ENCODE measurements at places on chromosomes 12 and 14.

DNA sequence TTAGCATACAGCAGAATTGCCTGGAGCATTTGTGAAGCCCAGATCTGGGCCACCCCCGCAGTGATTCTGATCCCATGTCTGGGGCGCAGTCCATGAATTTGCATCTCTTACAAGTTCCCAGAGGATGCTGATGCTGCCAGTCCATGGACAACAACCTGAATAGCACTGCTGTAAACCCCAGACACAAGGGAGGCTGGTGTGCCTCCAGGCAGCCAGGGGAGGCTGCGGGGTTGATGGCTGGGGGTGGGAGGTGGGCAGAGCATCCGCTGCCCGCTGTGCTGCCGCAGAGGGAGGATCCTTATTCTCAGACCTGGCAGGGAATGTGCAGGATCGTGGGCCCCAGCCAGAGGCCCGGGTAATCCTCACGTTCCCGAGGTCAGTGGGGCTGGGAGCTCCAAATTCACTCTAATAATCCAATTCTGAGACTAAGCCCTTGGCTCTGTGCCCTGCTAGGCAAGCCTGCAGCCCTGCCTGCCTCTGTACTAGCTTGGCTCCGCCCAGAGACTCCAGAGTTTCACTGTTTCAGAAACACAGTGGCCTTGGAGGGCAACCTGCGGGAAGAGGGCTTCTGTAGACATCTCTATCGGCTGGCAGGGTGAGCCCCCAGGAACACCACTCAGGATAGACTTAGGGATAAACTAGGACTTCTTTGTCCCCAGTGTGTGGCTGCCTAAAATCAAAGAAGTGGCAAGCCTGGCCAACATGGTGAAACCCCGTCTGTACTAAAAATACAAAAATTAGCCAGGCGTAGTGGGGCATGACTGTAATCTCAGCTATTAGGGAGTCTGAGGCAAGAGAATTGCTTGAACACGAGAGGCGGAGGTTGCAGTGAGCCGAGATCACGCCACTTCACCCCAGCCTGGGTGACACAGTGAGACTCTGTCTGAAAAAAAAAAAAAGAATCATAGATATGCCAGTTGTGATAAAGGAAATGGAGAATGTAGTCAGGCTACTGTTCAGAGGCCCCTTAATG is 17.8 kb upstream of the MLEC start:
- peak; percentile 92 for ATAC-seq

GRCh38 chr14:64673748-64674147 is 30.5 kb upstream of the PLEKHG3 start:
- ATAC-seq, result no peak

- no peak for ATAC-seq
Observed at GRCh38 chr12:111574797-111575443, 24.2 kb downstream of the ATXN2 start.

- no peak for ATAC-seq
Observed at GRCh38 chr12:41254004-41254914, 66.1 kb downstream of the PDZRN4 start.

DNA sequence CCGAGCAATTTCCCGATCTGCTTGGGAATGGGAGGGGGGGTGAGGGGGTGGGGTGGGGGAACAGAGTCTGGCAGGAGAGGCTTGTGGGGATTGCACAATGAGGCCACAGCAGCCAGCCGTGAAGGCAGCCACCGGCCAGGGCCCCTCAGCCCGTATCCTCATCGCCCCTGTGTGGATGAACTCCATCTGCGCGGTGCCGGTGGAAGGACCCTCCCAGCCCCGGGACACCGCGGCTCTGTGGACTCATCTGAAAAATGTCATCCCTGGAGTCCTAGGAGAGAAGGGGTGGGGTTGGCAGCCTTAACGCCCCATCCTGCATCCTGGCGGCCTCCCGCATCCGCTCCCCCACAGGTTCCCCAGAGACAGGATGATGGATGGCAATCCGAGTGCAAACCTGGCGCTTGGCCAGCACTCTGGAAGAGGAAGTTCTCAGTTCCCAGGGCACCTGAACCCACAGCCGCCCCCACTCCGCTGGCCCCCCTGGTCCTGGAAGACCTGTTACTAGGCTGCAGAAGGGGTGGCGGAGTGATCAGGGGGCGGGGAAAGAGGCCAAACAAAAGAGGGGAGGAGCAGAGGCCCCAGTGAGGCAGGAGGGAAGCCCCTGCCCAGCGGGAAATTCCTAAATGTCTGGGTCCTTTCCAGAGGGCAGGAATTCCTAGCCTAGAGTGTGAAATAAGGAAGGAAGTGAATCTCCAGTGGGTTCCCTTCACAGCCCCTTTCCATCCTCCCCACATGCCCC is 1.2 kb upstream of the TNFAIP2 start:
- peak; percentile 73 for ATAC-seq

GRCh38 chr14:99460793-99461192 is 19.9 kb downstream of the SETD3 start:
- no peak for ATAC-seq

GRCh38 chr12:95642583-95642982 is 91.3 kb upstream of the USP44 start:
- no peak for ATAC-seq

- peak; percentile 44 for ATAC-seq
Observed at GRCh38 chr14:62957562-62957961, 87.7 kb downstream of the KCNH5 start.

DNA sequence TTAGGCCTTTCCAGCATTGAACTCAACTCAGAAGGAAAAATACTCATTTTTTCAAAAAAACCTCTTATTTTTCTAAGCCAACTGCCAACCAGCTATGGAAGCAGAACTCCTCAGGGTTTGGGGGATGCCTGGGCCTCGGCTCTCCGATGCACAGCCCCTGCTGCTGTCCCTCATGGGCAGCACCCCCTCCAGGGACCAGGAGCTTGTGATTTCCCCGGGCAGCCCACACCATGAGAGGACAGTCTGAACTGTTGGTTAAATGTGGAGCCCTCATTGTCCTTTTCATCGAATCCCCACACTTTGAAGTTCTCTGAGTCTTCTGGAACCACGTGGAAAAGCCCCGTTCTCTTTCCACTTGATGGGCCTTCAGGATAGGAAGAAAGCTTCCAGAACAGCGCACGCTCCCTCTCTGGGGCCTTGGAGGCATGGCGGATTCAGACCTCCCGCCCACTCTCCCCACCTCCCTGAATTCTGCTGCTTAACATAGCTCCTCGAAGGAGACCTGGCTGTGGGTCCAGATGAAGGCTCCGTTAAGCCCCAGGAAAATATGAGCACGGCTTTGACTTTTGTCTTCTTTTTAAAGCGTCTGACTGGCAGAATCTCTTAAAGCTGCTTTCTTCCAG is 156.6 kb downstream of the CALM1 start:
- no peak for ATAC-seq

DNA sequence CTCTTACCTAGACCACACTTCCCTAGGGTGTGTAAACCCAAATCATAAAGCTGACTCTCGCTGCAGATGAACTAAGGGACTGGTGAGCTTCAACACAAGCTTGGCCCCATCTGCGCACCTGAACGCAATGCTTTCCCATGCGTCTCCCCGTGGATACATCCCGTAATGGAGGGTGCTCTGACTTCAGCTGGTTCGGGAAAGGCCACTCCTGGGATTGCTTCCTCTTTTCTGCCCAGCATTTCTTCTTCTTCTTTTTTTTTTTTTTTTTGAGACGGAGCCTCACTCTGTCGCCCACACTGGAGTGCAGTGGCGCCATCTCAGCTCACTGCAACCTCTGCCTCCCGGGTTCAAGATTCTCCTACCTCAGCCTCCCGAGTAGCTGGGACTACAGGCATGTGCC is 27.7 kb upstream of the ETFBKMT start:
- ATAC-seq, result no peak

- ATAC-seq, result peak; percentile 32
Observed at GRCh38 chr12:67721248-67721647, 72.7 kb downstream of the DYRK2 start.

GRCh38 chr14:37985826-37986470 is 221.8 kb upstream of the SSTR1 start:
- ATAC-seq, result no peak

- no peak for ATAC-seq
Observed at GRCh38 chr12:120010661-120011230, 21.7 kb downstream of the BICDL1 start.

DNA sequence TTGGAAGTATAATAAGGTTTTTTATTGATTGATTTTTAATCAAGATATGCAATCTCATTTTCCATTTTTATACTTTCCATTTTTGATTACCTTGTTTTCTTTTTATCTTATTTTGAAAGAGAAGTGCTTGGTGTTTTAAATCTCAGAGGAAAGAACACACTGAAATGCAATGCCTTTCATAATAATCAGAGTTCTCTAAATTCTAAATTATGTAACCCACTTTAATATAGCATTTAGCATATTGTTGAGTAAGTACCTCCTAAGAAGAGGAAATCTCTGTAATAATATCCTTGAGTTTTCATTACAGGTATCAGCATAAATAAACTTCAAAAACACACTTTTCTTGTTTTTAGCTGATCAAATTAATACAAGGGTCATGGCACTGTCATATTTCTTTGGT is 96.9 kb downstream of the GTF2A1 start:
- no peak for ATAC-seq

DNA sequence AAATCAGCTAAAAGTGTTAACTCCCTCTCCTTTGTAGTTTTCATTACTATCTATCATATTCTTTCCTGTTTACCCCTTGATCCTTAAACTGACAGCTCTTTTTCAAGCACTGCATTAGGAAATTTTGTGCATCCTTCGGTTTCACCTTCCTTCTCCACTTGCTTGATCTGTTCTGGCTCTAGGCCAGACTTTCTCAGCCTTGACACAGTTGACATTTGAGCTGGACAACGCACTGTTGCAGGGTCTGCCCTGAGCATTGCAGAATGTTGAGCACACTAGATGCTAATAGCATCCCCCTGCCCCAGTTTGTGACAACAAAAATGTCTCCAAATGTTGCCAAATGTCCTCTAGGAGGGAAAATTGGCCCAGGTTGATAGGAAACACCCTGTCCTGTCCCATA is 75.4 kb upstream of the KCNJ8 start:
- ATAC-seq, result no peak

DNA sequence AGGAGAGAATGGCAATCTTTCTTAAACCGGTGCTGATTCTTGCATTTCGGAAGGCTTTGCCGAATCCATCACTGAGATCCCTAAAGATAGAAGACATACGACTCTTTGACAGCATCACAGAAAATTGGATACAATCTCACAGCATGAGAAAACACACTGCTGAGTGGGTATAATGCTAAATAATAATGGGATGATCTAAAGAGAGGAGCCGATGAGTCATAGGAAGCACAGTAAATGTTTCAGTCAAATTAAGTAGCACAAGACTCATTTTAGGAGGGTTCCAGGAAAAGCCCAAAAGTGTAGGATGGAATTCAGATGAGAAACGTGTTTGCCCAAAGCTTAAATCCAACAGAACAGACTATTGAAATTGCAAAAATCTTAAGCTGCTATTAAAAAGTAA is 81.7 kb downstream of the CPNE8 start:
- no peak for ATAC-seq

DNA sequence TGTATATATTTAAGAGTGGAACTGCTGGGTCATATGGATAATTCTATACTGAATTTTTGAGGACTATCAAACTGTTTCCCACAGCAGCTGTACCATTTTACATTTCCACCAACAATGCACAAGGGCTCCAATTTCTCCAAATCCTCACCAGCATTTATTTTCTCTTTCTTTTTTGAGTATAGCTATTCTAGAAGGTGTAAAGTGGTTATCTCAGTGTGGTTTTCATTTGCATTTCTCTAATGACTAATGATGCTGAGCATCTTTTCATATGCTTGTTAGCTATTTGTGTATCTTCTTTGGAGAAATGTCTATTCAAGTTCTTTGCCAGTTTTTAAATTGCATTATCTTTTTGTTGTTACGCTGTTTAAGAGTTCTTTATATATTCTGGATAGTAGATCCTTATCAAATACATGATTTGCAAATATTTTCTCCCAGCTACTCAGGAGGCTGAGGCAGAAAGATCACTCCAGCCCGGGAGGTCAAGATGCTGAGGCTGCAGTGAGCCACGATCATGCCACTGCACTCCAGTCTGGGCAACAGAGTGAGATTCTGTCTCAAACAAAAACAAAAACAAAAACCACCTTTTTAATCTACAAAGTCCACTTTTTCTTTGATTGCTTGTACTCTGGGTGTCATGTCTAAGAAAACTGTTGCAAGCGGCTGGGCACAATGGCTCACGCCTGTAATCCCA is 32.8 kb downstream of the GTF2A1 start:
- no peak for ATAC-seq

DNA sequence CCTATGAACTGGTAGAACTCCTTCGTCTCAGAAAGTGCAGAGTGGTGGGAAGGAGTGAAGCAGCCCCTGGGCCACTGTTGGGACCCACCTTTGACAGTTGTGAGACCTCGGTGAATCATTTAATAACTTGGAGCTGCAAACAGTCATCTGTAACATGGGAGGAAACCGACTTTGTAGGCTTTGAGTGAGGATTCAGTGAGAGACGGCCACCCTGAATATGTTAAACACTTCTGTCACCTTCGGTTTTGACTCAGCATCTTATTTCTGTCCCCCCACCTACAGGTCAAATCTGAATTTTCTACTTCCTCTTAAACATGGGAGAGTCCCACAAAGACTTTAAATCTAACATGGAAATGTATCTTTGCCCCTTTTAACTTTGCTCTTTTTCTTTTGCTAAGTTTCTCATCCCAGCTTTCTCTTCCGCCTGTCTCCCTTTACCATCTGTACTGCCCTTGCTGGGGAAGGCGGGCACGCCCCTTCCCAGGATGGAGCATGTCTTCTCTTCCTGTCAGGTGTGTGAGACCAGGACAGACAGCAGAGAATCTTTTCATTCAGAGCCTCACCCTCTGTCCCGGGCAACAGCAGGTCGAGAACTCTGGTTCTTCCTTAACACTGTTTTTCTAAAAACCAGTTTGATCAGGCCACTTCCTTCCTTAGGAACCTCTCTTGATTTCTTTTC is 37.1 kb downstream of the ZC3H14 start:
- no peak for ATAC-seq

DNA sequence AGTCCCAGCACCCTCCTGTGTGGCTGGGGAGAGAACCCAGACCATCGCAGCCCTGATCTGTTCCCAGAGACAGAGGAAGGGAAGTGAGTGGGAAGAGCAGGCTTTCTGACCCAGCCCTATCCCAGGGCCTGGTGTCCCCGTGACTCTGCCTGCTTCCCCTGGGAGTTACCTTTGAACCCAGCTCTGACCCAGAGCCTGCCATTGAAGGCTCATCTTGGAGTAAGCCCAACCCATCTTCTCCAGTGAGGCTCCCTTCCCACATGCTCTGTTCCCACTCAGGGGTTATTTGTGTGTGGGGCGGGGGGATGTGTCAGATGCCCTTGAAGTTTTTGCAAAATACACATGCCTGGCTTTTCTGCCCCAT is 6.0 kb downstream of the TMEM63C start:
- ATAC-seq, result no peak

- no peak for ATAC-seq
Observed at GRCh38 chr14:28461389-28461788, 305.2 kb upstream of the FOXG1 start.
